ENCODE measurements at places on chromosomes 6 and 20. TPM values are rescaled to one million over a fixed set of nuclear protein-coding genes. Genes with fewer than 3 reads are reported as not detected.

DNA sequence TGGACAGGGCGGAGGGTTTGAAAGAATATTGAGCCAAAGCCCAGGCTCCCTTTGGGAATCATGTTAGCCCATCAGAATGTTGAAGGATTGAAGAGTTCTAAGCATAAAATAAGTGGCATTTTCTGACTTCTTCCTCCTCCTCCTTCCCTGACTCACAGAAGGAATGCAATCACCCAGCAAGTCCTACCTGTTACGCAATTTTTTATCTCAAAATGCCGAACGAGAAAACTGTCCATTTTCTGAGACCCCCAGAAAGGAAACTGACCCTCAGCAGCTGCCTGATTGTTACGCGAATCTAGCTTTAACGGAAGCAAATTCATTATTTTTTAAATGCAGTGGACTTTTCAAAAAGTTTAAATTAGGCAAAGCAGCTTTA lies 4.7 kb upstream of the DNAJC5 start:
- no peaks in the 10 kb centered on the region for H3K27me3 ChIP-seq
- no peak overlapping the region for H3K4me3 ChIP-seq
- H3K27ac ChIP-seq: no peak overlapping the region
- no peak for DNase-seq

- no peaks in the 10 kb centered on the region for H3K4me1 ChIP-seq
- DNase-seq: no peak
- H3K36me3 ChIP-seq: no peaks in the 10 kb centered on the region
- no peak overlapping the region for H3K27ac ChIP-seq
- no peaks in the 10 kb centered on the region for H3K27me3 ChIP-seq
- no peak overlapping the region for H3K4me3 ChIP-seq
Observed at GRCh38 chr20:14331646-14332045, 5.8 kb downstream of the FLRT3 start.

Gene OPRL1
- 1.6 TPM for total RNA-seq

DNA sequence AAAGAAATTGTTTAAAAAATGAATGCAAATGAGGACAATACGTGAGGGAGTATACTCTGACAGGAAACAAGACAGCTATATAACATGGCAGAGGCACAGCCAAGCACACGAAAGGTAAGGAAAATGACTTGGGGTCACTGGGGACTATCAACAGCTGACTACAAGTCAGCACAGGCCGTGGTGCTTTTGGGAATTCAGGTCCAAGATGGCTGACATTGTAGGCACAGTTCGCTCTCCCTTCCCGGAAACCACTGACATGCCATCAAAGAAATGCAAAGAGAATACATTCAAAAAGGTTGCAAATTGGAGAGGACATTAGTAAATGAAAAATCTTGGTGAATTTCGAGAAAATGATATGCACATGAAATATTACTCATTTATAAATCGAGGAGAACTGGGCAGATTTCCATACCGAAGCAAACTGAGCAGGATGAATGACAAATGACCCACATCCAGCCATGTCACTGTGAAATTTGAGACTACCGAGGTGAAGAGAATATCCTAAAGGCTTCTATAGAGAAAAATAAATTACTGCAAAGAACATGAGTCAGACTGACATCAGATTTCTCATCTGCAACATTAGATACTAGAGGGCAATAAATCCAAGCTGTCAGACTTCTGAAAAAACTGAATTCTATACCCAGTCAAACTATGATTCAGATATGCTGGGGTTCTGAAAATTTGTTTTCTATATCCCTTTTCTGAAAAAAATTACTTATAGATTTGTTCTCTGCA lies 391.1 kb downstream of the BTBD9 start:
- H3K4me3 ChIP-seq: no peak overlapping the region
- DNase-seq: no peak
- no peaks in the 10 kb centered on the region for H3K27me3 ChIP-seq
- peaks cover 12% of the 10 kb centered on the region for H3K4me1 ChIP-seq

DNA sequence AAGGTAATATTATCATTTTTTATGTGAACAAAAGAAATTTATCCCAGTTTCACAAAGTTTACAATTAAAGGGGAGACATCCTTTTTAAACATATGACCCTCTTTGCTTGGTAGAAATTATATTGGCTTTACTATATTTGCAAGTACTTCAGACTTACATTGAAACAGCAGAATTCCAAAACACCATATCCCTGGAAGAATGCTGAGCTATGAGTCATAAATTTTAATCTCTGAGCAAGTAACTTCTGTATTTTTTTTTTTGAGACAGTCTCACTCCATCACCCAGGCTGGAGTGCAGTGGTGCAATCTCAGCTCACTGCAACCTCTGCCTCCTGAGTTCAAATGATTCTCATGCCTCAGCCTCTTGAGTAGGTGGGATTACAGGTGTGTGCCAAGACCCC lies 240.4 kb downstream of the TBC1D32 start:
- DNase-seq: no peak
- no peak overlapping the region for H3K4me3 ChIP-seq
- H3K4me1 ChIP-seq: no peaks in the 10 kb centered on the region
- H3K27me3 ChIP-seq: no peaks in the 10 kb centered on the region

GRCh38 chr6:30491991-30492952 lies 3.0 kb downstream of the HLA-E start:
- H3K27me3 ChIP-seq: no peaks in the 10 kb centered on the region
- peaks cover 23% of the 10 kb centered on the region for H3K4me1 ChIP-seq
- H3K27ac ChIP-seq: no peak overlapping the region
- no peak overlapping the region for H3K4me3 ChIP-seq
- H3K36me3 ChIP-seq: peaks cover 15% of the 10 kb centered on the region

DNA sequence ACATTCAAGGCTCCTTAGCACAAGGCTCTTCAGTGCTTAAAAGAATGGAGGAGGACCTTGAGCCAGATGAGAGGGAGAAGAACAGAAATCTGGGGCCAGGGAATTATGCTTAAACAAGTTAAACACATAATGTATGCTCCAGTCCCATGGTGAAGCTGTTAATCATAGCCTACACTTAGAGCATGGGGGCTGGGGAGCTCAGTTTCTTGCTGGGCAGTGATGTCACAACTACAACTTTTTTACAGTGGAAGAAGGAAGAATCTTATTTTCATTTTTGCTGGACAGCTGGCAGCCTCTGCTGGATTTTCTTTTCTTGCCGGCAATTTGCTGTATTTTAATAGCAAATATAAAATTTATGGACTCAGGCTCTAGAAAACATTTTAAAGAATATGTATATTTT lies 432.5 kb downstream of the CD109 start:
- no peak overlapping the region for H3K27ac ChIP-seq
- H3K27me3 ChIP-seq: no peaks in the 10 kb centered on the region
- H3K4me1 ChIP-seq: no peaks in the 10 kb centered on the region
- no peaks in the 10 kb centered on the region for H3K36me3 ChIP-seq
- H3K4me3 ChIP-seq: no peak overlapping the region
- no peak for DNase-seq

Gene KCNB1
- 0.79 TPM for total RNA-seq

- H3K4me1 ChIP-seq: no peaks in the 10 kb centered on the region
- no peaks in the 10 kb centered on the region for H3K36me3 ChIP-seq
- no peak overlapping the region for H3K27ac ChIP-seq
Observed at GRCh38 chr20:45097485-45098102, 3.3 kb downstream of the KCNS1 start.

- H3K36me3 ChIP-seq: no peaks in the 10 kb centered on the region
- peak; percentile 62 for DNase-seq
- H3K27ac ChIP-seq: no peak overlapping the region
- H3K4me1 ChIP-seq: no peaks in the 10 kb centered on the region
Observed at GRCh38 chr6:166786704-166787293, 159.7 kb upstream of the RPS6KA2 start.

DNA sequence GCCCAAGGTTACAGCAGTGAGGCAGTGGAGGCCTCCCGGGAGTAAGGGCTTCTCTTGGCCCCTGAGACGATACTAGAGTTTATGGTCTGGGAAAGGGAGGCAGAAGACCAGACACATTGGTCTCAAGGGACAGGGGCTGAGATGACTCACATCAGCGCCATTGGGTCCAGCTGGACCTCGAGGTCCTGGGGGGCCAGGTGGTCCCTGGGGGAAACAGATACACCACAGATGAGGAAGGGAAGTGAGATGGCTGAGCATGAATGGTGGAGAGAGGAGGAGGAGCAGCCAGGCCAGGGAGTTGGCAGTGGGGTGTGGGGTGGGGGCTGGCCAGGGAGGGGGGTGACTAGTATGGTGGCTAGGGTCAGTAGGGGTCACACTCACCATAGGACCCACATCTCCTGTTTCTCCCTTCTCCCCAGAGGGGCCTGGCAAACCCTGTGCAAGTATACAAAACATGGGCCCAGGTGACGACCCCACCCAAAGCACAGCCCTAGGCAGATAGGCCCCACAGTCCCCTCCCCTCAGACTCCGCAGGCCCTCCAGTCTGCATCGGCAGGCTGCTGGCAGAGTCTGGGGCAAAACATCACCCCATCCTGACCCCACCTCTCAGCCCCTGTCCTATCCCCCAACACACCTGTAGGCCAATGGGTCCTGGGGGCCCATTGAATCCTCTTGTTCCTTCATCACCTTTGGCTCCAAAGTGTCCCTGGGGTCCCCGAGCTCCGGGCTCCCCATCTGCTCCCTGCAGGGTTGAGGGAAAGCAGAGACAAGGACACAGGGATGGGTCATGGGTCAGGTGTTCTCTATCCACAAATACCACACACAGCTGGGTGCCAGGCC lies 21.9 kb downstream of the COL11A2 start:
- no peaks in the 10 kb centered on the region for H3K36me3 ChIP-seq
- H3K4me3 ChIP-seq: no peak overlapping the region
- no peaks in the 10 kb centered on the region for H3K4me1 ChIP-seq
- DNase-seq: no peak
- no peak overlapping the region for H3K27ac ChIP-seq
- no peaks in the 10 kb centered on the region for H3K27me3 ChIP-seq

DNA sequence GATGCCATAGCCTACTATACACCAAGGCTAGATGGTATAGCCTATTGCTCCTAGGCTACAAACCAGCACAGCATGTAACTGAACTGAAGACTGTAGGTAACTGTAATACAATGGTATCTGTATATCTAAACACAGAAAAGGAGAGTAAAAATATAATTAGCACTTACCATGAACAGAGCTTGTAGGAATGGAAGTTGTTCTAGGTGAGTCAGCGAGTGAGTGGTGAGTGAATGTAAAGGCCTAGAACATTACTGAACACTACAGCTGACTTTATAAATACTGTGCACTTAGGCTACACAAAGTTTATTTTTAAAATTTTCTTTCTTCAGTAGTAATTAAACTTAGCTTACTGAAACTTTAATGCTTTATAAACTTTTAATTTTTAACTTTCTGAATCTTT lies 129.5 kb downstream of the BTBD9 start:
- H3K4me1 ChIP-seq: peaks cover 14% of the 10 kb centered on the region
- no peak for DNase-seq
- no peaks in the 10 kb centered on the region for H3K36me3 ChIP-seq
- no peaks in the 10 kb centered on the region for H3K27me3 ChIP-seq

DNA sequence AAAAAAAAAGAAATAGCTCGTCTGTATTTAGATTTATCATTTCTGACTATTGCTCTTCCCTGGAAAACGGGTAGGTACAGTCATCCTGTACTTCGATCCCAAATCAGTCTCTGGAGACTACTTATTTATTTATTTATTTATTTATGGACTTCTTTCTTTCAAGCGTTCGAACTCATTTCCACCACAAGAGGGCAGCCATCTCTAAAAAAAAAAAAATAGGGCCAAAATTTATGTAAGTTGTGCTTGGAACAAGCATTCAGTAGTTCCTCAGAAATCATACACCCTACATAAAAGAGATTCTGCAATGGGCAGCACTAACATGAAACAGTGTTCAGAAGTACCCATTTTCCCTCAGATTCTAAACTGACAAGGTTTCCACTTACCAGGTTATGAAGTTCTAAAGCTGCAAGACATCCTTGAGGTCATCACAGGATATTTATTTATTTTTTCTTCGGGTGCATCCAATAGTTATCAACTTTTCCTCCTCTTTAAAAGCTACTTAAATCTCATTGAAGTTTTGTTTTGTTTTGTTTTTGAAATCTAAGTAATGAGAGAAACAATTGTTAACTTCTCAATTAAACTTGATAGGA lies 1.9 kb upstream of the BMP2 start:
- H3K4me3 ChIP-seq: no peak overlapping the region
- no peaks in the 10 kb centered on the region for H3K27me3 ChIP-seq
- DNase-seq: peak; percentile 19
- no peaks in the 10 kb centered on the region for H3K36me3 ChIP-seq
- H3K4me1 ChIP-seq: no peaks in the 10 kb centered on the region

Gene BLCAP
- total RNA-seq: 27.5 TPM

Gene ZNF311
- not detected for total RNA-seq

Gene POM121L2
- not detected for total RNA-seq

Gene CCND3
- 26.6 TPM for total RNA-seq

Gene UST
- total RNA-seq: 6.1 TPM

GRCh38 chr6:138415125-138415524 lies 11.1 kb downstream of the HEBP2 start:
- no peak for DNase-seq
- H3K4me1 ChIP-seq: peaks cover 15% of the 10 kb centered on the region
- H3K27me3 ChIP-seq: no peaks in the 10 kb centered on the region
- H3K27ac ChIP-seq: no peak overlapping the region
- no peak overlapping the region for H3K4me3 ChIP-seq
- H3K36me3 ChIP-seq: peaks cover 17% of the 10 kb centered on the region

Gene ZNF133
- total RNA-seq: 9.3 TPM

Gene GUCA1A
- not detected for total RNA-seq

- peak overlapping the region; percentile 47 for H3K4me3 ChIP-seq
- peaks cover 21% of the 10 kb centered on the region for H3K4me1 ChIP-seq
Observed at GRCh38 chr6:11009353-11009752, 34.8 kb downstream of the ELOVL2 start.

GRCh38 chr6:114638341-114638740 lies 295.5 kb upstream of the HS3ST5 start:
- no peaks in the 10 kb centered on the region for H3K4me1 ChIP-seq
- H3K27ac ChIP-seq: no peak overlapping the region
- no peak overlapping the region for H3K4me3 ChIP-seq
- no peaks in the 10 kb centered on the region for H3K36me3 ChIP-seq

DNA sequence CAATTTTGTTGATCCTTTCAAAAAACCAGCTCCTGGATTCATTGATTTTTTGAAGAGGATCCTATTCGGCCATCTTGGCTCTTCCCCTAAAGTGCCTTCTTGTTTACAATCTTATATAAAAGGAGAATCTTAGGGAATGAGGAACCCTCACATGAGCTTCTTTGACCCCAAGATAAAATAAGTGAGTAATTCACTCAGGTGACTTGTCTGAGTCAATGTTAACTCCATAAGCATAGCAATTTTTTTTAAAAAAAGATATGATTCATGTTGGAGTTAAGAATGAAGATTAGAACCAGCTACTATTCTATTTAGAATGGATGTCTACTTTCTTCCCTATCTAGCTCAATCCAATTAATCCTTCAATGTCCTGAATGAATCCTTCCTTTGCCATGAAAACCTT lies 21.0 kb downstream of the WASF1 start:
- no peak for DNase-seq
- H3K4me3 ChIP-seq: no peak overlapping the region
- H3K27ac ChIP-seq: no peak overlapping the region
- no peaks in the 10 kb centered on the region for H3K4me1 ChIP-seq
- no peaks in the 10 kb centered on the region for H3K27me3 ChIP-seq
- H3K36me3 ChIP-seq: no peaks in the 10 kb centered on the region

- no peak overlapping the region for H3K27ac ChIP-seq
- H3K27me3 ChIP-seq: 0 out of 2 replicates have a peak, but pooled peaks cover 2% of the 10 kb centered on the region
- H3K36me3 ChIP-seq: no peaks in the 10 kb centered on the region
- no peak for DNase-seq
Observed at GRCh38 chr20:5402903-5403531, 86.3 kb upstream of the PROKR2 start.

Data from HCT116 (cell line).